Stimulated activated CD4-positive, alpha-beta T cell treated with anti-CD3 and anti-CD28 coated beads, Interleukin-15, amount 100 ng/mL, for 24 hours (primary cell): ENCODE measurements at places on chromosomes 1 and 21.
A peak's percentile ranks its signal among the peaks of the same experiment; 100 is the strongest.

GRCh38 chr1:240149484-240150094, 57.9 kb downstream of the FMN2 start:
- DNase-seq: no peak

DNA sequence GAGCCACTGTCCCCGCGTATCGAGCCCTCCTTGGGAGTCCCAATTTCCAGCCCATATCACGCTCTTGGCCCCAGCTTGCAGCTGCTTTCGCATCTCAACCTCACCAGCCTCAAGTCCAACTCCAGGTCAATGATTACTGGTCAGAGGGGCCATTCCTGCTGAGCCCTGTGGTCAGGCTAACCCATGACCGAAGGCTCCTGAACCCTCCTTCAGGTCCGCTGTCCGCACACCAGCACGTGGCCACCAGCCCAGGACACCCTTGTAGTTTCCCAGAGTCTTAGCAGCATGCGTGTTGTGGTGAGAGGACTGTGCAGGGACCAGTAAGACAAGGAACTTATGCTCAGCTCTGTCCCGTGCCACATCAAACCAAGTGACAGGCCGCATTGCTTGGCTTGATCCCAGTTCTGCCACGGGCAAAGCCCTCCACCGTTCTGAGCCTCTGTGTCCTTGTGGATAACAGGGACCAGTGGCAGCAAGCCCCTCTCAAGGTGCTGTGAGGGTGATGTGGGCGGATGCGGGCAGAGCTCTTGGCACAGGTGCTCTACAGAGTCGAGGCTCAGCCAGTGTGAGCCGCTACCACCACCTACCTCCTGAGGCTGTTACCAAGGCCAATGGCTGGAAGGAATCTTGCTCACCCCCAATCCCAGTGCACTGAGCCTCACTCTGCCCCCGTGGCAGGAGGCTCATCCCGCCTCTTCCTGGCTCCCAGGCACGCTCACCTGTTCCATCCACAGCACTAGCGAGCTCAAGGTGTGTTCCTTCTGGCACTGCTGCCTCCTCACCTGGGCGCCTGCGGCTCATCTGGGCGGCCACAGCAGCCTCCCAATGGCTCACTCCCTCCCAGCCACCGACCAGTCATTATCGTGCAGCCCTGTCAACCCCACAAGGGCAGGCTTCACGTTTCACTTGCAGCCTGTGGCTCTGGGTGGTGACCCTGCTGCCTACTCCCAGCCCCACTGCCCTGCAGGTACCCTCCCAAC, 20.4 kb downstream of the KRTAP10-1 start:
- DNase-seq: no peak

DNA sequence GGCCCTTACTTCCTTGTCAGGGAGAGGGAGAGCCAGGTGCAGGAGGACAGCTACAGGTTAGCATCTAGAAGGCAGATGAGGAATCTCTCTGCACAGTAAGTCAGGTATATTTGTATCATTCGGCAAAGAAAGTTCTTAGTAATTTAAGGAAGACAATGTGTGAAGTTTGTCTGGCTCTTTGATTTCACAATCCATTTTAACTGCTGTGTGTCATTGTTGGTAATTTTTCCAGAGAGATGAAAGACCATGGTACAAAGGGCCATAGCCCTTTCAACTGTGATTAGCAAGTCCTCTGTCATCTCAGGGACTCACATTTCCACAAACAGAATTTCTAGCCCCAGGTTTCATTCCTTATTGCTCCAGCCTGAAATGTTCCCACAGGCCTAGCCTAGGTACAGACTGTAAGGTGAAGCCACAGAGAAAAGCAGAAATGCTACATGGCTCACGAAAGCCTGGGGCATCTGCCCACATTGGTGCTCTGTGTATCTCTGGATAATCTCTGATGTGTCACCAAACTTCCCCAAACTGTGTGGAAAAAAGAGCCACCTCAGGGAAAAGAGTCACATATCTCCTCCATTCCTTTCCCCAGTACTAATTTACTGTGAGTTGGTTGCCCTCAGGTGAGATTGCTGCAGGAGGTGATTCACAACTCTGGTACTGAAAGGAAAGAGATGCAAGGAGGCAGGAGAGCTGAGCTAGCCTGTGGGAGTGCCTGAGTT, 70.6 kb downstream of the SYT6 start:
- no peak for DNase-seq

DNA sequence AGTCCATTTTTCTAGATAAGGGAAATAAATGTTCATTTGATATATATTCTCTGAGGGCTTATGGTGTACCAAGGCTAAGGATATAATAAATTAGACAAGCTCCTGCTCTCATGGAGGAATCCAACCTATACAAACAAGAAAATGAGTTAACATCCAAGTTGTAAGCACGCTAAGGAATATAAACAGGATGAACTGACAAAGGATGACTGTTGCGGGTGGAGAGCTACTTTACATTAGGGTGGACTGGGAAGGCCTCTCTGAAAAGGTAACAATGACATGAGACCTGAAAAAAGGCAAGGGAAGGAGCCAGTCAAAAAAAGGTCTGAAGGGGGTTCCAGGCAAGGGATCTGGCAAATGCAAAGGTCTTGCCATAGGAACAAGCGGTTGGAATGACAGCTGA, 3.1 kb downstream of the BCAR3 start:
- no peak for DNase-seq

DNA sequence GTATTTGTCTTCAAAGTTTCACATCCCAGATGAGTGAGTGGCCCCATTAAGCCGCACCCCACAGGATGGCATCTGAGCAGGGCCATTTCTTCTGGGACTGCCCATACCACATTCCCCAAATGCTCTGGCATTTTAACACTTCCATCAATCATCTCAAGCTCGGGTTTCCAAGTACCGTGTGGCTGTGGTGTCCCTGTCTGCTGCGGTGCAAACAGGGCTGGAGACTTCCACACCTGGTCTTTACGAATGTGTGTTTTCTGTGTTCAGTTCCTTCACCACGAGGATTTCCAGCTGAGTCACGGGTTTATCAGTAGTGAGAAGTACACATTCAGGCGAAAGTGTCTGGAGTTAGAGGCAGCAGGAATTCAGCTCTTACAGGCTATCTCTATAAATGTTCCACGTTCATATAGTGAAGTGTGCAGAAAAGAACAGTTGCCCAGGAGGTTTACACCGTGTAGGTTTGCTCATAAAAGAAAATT, 195.2 kb downstream of the RHOU start:
- no peak for DNase-seq

DNA sequence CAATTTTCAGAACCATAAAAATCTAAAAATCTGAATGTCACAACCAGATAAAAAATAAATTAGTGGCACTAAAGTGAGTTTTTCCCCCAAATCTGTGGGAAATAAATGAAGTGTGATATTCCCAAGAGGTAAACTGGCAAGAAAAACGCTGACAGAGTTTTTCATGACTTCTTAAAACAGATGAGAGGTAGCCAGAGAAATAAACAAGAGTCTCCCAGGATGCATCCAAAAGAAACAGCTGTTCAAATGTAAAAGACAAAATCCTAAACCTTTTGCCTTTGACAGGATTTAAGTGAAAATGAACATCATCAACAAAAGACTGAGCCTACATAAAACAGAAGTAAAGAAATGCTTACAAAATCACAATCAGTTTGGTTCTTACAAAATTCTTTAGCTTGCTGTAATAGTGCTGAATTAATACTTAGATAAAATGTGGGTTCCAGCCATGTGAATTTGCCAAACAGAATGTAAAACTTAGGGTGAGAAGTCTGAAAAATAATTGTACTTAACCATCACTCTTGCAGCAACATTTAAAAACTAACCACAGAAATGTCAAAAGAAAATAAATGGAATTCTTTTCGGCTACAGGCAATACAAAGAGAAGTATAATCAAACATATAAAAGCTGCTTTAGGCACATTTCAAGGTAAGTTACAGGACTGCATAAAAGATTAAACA, 133.6 kb downstream of the EIF4G3 start:
- DNase-seq: no peak

- DNase-seq: peak; percentile 95
Observed at GRCh38 chr1:111203681-111204200, 3.3 kb upstream of the DENND2D start.

GRCh38 chr1:30307182-30307581, 416.2 kb downstream of the MATN1 start:
- no peak for DNase-seq

DNA sequence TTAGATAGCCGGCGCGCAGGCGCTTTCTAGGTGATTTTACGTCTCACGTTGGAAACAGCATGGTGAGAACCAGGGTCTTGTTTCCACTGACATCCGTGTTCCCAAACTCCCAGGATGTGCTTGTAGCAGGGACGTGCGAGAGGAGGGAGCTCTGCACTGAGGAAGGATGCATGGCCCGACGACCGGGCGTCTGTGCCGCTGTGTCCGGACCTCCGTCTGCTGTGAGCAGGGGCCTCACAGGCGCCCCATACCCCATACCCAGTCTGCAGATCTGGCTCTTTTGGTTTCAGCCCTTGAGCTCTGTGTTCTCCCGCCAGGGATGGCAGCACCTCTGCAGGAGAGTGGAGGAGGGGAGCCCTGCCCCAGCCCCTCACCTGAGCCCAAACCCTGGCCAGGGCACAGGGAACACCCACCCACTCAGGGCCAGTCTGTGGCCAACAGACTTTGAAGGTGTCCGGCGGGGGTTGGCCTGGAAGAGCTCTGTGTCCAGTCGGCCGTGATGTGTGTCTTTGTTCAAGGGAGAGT, 67.2 kb upstream of the COL6A1 start:
- DNase-seq: no peak

GRCh38 chr1:150110116-150110515, 39.6 kb upstream of the PLEKHO1 start:
- DNase-seq: no peak

DNA sequence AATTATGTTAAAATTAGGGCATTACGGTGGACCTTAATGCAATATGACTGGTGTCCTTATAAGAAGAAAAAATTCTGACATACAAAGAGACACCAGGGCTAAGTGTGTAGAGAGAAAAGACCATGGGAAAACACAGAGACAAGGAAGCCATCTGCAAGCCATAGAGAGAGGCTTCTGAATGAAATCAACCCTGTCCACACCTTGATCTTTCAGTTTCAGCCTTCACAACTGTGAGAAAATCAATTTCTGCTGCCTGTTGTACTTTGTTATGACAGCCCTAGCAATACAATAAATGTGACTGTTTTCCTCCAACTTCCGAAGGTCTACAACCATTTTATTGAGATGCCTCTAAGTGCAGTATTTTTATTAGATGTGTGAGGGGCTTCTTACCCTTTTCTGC, 1407.2 kb downstream of the MRPL39 start:
- DNase-seq: no peak

GRCh38 chr1:24878775-24879742, 51.0 kb downstream of the RUNX3 start:
- DNase-seq: no peak

DNA sequence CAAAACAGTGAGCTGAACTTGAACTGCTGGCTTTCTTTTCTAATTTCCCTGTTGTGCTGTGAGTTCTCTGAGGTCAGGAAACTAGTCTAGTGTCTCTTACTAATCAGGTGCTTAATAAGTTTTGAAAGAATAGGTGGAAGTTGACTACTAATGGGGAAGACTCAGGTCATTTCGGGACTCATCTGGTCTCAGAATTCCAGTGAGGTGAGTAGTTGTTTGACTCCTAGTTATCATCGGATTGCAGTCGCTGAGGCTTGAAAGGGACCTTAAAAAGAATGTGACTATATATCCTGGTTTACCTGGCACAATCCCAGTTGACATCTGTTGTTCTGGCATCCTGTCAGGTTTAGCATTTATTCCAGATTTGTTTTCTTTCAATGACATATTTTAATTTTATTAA, 81.4 kb upstream of the SPAG17 start:
- no peak for DNase-seq

DNA sequence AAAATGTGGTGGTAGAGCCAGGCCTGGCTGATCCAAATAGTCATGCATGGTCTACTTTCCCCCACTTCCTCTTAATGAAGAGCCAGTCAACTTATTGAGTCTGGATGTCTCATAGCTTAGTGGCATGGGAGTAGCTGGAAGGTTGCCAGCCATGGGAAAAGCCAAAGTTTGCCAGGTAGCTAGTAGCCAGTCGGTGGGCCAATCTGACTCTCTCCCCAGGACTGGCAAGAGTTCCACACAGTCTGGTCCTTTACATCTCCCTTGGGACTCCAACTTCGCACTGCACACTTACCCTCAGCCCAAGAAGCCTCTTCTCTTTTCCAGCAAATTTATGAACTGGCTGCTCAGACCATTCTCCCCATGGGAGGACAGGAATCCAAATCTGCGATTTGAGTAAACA, 8.3 kb downstream of the WARS2 start:
- no peak for DNase-seq

- no peak for DNase-seq
Observed at GRCh38 chr1:210441028-210441427, 112.3 kb downstream of the HHAT start.

DNA sequence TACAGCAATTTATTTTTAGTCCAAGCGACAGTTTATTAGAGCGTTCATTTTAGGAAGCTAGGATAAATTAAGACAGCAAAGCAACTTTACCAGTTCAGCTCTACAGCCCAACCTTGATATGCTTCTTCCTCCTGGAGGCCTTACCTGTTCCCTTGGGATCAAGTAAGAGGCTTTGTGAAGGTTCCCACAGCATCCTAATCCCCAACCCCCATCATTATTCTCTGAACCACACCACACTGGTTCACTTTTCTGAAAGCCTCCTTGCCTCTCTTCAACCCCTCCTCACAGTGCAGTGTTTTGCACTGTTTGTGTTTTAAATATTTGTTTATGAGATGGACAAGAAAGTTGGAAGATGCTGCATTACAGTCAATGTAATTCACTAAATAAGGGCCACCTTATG, 126.3 kb upstream of the CXADR start:
- no peak for DNase-seq

DNA sequence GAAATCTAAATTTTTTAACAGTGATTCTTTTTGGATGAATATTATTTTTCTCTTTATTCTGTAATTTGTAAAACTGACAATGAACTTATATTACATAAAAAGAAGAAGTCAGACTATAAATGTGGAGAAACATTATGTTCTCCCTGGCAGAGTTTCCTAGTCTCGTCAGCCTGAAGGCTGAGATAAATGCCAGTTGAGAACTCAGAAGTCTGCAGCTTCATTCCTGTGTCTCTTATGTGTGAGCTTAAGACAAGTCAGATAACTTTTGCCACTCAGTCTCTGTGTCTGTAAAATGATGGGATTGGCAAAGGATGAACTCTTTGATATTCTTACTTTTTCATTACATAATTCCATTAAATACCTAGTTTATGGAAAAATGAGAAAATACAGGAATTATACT, 568.8 kb upstream of the ZRANB2 start:
- no peak for DNase-seq

GRCh38 chr1:2187619-2188018, 7.0 kb downstream of the FAAP20 start:
- DNase-seq: no peak

GRCh38 chr1:59703226-59703917, 111.4 kb upstream of the HOOK1 start:
- DNase-seq: no peak
